ENCODE measurements at places on chromosomes 6 and 20.

DNA sequence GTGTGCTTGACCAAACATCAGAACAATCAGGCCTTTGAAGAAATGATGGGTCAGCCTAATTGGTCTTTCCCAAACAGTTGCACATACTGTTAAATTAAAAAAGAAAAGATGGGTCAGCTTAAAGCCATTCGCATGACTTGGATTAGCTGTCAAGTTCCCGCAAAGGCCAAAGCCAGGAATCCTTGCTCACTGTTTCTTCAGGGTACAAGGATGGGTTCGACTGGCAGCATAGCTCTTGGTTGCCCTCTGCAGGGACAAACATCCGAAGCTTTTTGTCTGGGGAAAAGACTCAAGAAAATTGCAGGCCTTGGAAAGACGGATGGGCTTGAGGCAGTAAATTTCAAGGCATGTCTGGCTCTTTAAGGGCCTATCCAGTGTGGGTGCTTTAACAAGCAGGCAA, 168.0 kb downstream of the HDGFL1 start:
- DNase-seq, result peak; percentile 22

DNA sequence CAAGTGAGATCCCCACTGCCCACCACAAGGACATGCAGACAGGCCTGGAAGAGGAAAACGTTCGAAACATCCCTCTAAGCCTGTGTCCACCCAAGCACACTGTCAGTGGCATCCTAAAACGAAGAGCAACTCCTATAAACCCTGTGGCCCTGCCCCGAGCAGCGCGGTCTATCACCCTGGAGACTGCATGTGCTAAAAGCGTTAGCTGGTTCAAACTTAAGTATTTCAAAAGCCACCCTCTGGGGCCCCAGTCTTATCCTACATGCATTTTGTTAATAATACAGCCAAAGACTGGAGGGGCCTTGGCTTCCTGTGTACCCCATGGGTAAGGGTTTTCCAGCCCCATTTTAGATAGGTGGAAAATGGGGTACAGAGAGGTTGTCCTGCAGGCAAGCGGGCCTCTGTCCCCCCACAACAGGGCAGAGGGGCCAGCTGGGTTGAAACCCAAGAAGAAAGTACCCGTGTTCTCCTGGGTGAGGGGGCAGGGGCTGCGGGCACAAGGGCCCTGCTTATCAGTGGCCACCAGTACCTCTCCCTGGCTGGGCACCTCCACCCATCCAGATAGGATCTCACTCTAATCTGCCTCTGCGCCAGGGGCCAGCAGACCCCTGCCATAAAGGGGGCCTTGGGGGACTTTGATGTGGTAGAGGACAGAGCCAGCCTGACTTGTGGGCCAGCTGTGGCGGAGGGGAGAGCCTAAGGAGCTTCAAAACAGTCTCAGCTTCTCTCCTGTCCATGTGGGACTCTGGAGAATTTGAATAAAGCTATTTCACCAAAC, 28.3 kb downstream of the PREX1 start:
- DNase-seq, result peak; percentile 85

- no peak for DNase-seq
These were observed 260.5 kb downstream of the CENPW start for GRCh38 chr6:126600258-126600916.

GRCh38 chr6:6588064-6588923, at the start of gene LY86:
Gene LY86, plus strand, starts transcription at chr6:6588720. Its CDS starts 15 bp downstream, at chr6:6588735.
- DNase-seq, result no peak

DNA sequence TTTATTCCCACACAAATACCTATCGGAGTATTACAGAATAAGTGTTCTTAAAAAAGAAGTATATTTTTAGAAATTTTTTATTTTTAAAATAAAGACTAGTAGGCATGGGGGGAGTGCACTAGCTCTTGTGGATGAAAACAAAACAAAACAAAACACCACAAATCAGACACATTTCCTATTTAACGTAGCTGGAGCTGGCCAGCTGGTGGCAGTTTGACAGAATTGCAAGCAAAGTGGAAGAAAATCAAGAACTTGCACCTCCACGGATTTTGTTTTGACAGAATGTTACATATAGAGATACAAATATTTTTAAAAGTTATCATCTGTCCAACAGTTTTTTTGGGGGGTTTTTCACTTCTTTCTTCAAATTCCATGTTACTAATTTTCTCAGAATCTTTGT, 63.6 kb upstream of the SNRPB2 start:
- no peak for DNase-seq

DNA sequence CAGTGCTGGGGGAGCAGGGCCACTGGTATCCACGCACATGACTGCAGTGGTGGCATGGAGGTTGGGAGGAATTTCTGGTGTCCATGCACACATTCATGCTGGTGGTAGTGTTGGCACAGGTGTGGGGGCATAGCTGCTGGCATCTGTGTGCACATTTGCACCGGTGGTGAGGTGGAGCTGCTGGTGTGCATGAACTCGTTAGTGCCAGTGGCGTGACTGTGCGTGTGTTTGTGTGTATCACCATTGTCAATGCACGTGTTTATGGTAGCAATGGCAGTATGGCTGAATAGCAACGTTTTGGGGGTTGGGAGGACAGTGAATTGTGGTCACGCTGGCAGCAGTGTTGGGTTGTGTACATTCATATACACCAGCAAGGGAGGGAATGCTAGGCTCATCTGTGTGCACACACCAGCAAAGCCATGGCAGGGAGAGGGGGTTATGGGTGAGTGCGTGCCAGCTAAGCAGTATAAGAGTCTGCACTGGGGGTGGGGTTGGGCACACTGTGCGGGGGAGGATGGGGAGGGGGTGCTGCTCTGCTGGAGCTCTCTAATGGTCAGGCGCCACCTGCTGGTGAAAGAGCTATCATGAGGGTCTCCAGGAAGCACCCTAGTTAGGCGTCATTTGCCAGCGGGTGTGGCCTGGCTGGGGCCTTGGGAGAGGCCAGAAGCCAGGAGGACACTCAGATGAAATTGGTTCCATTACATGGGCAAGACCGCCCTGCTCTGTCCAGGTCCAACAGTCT, 626.1 kb upstream of the ID4 start:
- DNase-seq, result peak; percentile 38

GRCh38 chr6:64415926-64416325, 780.3 kb downstream of the PHF3 start:
- no peak for DNase-seq

DNA sequence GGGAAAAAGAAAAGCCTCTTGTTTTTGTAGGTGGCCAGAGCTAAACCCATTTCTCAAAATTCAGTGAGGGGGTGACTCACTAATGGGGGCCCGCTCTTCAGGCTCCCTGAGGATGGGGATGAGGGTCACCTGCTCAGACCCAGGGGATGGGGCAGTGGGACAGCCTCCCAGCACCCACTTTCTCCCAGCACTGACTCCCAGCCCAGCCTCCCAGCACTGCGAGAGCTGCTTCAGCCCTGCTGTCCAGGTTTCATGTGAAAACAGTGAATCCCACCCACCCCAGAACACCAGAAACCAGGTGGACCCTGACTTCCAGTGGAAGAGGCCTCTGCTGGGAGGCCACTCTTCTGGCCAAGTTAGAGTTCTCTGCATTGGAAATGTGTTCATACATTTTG, 362.6 kb downstream of the CDH4 start:
- DNase-seq, result no peak

DNA sequence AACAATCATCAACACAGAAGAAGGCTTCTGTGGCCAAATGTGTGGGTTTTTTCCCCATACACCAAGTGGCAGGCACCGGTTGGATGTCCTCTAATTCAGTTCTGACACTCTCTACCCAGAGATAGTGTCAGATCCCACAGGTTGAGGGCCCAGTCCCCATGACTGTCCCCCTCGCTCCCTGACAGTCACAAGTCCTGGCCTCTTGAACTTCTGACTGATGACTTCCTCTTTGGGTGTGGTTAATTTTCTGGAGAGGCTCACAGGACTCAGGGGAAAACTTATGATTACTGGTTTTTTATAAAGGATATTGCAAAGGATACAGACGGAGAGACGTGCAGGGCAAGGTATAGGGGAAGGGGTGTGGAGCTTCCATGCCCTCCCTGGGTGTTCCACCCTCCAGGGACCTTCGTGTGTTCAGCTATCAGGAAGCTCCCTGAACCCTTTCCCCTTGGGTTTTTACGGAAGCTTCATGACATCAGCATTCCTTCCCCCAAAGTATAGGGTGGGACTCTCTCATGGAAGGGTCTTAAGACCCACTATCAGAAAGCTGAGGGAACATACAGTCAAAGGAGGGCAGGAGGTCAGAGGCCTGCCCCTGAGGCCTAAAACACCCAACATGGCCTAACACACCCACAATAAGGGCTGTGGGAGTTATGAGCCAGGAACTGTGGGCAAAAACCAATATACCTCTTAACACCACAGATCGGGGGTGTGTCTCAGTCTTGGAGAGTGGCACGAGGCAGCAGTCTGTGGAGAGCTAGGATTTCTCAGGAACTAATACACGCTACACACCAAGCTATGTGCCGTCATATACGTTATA, 33.3 kb downstream of the FARS2 start:
- DNase-seq, result peak; percentile 63

DNA sequence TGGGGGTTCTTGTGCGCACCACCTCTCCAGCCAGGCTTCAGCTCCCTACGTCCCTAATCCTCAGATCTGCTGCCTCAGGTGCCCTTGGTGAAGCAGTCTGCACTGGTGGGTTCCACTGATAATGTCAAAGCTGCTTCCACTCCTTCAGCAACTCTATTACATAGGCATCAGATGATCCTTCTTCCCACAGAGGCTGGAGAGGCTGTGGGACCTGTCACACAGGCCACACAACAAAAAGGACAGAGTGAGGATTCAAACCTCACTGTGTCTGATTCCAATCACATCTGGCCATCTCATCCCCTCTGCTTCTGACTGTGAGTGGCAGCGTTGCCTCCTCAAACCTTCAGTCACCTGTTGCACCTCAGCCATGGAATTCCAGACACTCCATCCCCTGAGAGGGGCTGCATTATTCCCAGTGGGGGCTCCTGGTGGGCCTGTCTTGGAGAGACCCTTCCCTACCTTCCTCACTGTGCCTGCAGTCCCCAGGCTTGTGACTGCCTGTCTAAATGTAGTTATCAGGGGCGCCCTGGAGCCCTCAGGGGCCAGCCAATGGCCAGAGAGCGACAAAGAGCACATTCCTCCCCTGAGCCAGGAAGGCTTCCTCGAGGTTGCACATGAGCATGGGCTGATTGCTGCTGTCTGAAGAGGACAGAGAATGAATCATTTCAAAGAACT, 211.4 kb upstream of the ECI2 start:
- DNase-seq, result no peak

GRCh38 chr6:109260126-109260525, 122.1 kb downstream of the CD164 start:
- no peak for DNase-seq

GRCh38 chr6:42729731-42730130, 7.3 kb upstream of the PRPH2 start:
- DNase-seq, result no peak

GRCh38 chr6:169820358-169820757, 68.9 kb downstream of the ERMARD start:
- DNase-seq, result no peak

DNA sequence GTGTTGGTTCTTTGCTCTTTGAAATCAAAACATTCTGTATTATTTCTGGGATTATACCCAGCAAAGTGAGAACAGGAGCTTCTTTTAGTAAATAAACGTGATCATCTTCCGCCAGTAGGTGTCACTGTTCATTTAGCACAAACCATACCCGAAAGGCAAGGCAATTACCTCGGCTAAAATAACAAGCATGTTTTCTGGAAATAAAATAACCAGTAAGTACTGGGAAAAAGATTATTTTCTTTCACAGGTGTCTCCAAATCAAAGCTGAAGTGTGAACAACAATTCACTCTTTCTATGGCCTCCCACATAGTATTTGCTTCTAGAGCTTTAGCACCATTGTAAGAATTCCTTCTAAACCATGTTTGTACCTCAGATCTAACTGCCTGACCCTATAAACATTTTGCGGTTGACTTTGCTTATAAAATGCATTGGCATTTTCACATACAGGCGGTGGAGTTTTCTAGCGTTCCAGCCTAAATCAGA, 144.6 kb upstream of the AGPAT4 start:
- DNase-seq, result peak; percentile 84

DNA sequence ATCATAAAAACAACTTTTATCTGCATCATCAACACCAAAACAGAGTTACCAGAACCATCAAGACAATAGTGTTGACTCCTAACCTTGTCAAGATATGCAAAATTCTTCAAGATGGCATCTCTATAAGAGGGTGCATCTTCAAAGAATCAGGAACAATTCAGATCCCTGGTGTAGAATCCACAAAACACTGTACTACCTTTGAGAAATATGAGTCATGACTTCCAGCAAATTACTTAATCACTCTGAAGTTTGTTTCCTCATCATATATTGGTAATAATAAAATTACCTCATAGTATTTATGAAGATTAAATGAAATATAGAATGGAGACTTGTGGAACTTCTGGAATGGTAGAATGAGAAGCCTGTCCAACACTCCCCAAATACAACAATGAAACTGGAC, 221.3 kb upstream of the SUPT3H start:
- no peak for DNase-seq

- DNase-seq, result no peak
These were observed at the start of gene APCDD1L for GRCh38 chr20:58515233-58516212. Gene APCDD1L, minus strand, starts transcription at chr20:58515399. Its CDS starts 692 bp downstream, at chr20:58514707.

DNA sequence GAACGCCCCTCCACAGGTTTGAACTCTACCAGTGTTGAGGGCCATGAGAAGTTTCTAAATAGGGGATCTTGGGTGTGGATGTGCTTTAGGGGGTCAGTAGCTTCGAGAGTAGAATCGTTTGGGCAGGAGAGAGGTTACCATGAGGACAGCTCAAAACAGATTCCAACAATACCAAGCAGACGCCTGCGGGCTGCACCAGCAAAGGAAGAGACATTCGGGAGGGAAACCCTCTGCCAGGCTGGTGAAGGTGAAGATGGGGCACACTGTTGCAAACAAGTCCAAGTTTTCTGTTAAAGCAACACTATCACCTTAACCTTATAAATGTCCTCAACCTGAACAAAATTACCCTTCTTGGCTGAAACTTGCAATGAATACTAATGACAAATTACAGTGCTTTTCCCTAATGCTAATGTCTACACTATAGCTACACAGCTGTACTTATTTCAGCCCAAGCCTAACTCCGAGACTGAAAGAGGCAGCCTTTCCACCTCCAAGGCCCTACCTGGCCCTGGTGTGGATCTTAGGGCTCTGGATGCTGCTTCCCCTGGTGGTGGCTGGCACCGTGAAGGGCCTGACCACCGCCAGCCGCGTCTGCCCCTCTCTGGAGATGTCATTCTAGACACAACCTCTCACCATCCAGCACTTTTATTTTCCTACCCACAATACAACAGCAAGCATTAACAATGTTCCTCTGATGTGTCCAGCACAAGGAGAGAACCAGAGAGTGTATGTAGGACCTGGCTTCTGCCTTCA, 80.1 kb downstream of the DLL1 start:
- DNase-seq, result no peak

DNA sequence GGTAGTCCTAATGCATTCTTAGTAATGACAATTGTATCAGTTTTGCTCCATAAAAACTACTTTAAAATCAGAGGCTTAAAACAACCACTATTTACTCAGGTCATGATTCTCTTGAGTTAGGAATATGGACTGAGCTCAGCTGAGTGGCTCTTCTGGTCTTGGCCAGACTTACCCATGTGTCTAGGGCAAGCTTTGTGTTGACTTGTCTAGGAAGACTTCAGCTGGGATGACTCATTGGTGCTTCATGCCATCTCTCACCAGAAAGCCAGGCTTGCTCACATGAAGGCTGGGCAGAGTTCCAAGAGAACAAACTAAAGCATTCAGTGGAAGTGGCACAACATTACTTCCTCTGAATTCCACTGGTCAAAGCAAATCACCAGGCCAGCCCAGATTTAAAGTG, 155.3 kb downstream of the DHX35 start:
- DNase-seq, result peak; percentile 49

GRCh38 chr20:61742097-61742825, 323.4 kb downstream of the TAF4 start:
- DNase-seq, result no peak

- no peak for DNase-seq
These were observed at the start of gene IP6K3 for GRCh38 chr6:33746651-33747100. Gene IP6K3, minus strand, starts transcription at chr6:33746905. Its CDS starts 11,429 bp downstream, at chr6:33735476.

- DNase-seq, result peak; percentile 21
These were observed 642.6 kb downstream of the KIF16B start for GRCh38 chr20:15930311-15931305.

All from hematopoietic multipotent progenitor cell treated with erythropoietin and hydrocortisone succinate and interleukin-3 and kit ligand, for 4 days (in vitro differentiated cells).